Right cardiac atrium (tissue), 5 donors: ENCODE measurements at places on chromosomes 2 and 18. TPM values are rescaled to one million over a fixed set of nuclear protein-coding genes. Genes with fewer than 3 reads are reported as not detected.
A peak's percentile ranks its signal among the peaks of the same experiment; 100 is the strongest.

Gene C2orf92
- 3.8 TPM for total RNA-seq

Gene B3GNT7
- 5.9 TPM for total RNA-seq

DNA sequence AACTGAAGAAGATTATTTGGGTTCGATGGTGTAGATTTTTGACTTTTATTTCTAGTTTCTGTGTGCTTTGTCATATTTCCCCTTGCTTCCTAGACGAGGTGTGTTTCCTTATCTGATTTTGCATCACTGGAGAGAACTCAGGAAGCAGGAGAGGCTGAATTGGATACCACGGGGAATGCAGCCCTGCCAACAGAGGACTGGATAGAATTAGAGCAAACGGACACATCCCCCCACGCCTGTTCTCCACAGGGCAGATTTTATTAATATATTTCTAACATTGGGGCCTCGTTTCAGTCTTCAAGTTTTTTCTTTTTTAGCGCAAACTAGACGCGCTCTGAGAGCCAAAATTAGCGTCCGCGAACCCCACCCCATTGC, 678 bp upstream of the VAPA start:
- no peak for DNase-seq

- DNase-seq: no peak
Observed at GRCh38 chr2:100919316-100919715, 82.8 kb upstream of the RPL31 start.

- DNase-seq: peak; percentile 59
Observed at GRCh38 chr18:24988253-24988840, 363.6 kb downstream of the ZNF521 start.

DNA sequence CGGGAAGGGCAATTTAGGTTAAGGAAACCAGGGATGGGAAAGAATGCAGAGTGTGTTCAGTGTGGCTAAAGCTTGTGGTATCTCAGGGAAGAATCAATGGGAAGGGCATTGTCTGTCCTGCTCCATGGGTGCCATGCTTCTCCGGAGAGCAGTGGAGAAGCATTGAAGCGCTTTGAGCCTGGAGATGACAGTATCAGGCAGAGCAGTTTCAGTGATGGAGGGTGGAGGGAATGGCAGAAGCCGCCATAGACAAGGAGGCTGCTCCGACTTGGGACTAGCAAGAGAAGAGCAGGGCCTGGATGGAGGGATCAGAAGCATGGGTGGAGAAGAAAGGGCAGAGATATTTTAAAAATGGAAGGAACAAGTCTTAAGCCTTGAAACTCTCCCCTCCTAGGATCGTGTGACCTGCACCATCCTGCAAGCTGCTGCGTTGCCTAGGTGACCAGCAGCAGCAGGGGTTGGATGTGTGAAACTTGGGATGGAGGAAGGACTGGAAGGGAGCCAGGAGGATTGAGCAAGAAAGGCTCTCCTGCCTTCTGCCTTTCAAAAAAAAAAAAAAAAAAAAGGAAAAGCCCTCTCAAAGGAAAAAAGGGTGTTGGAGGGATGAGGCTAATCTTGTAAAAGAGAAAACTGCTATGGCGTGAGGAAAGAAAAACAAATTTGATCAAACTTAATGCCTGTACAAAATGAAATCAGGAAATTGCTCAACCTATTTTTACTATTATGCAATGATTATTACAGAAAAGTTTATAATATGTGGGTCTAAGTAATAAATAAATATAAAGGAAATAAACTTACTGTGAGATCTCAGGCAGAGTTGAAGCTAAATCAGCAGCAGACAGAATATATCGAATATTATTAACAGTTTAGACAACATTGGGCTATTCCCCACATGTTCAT, 493.8 kb upstream of the NRP2 start:
- peak; percentile 79 for DNase-seq
